ENCODE measurements at places on chromosomes 6 and 20.

DNA sequence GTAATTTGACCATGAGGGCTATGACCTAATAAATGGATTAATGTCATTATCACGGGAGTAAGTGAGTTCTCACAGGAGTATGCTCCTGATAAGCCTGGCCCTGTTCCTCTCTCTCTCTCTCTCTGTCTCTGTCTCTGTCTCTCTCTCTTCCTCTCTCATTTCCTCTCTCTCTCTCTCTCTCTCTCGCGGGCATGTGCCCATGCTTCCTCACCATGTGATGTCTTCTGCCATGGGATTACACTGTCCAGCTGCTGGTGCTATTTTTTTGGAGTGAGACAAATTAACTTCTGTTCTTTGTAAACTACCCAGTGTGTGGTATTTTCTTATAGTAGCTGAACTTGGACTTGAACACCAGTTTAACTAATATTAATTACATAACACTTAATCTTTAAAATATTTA lies 374.3 kb upstream of the GJE1 start:
- no peak for DNase-seq

DNA sequence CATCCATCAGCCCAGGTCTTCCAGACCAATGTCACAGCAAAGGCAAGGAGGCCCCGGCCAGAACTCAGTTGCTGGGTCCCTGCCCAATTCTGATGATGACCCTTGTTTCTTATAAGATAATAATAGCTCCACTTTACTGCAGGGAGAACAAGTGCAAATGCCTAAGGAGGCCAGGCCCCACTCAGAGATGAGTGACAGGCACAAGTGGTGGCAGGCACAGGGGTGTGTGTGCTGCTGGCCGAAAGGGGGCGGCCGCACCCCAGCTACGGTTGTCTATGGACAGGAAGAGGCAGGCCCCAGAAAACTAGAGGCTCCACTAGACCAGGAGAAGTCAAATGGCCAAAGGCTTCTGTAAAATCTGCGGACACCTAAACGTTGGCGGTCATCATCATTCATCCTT lies 28.6 kb downstream of the GNAS-AS1 start:
- no peak for DNase-seq

DNA sequence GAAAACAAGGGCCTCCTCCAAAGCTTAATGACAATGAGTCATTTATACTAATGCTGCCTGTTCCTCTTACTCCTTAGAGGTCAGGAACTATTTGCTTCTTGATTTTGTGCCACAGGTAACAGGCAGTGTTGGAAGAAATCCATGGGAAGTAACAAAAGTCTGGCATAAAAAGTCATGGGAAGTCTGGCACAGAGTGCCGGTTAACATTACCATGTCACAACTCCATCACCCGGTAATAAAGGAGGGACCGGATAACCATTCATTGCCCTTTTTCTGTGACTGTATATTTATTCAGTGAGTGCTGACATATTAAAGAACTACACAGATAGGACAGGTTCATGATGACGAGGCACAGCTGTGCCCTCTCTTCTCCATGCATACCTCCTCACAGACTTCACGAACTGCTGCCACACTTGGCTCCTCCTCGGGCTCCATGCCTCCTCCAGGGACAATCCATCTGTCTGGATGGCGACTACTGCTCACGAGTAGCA lies 50.9 kb downstream of the NUDT3 start:
- DNase-seq, result no peak

DNA sequence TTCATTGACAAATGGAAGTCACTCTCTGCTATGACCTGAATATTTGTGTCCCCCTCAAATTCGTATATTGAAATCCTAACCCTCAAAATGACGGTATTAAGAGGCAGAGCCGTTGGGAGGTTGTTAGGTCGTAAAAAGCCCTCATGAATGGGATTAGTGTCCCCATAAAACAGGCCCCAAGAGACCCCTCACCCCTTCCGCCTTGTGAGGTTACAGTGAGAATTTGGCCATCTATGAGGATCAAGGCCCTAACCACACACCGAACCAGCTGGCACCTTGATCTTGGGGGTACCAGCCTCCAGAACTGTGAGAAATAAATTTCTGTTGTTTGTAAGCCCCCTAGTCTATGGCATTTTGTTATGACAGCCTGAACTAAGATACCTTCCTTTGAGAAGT lies 52.5 kb upstream of the SLC22A16 start:
- DNase-seq, result no peak

DNA sequence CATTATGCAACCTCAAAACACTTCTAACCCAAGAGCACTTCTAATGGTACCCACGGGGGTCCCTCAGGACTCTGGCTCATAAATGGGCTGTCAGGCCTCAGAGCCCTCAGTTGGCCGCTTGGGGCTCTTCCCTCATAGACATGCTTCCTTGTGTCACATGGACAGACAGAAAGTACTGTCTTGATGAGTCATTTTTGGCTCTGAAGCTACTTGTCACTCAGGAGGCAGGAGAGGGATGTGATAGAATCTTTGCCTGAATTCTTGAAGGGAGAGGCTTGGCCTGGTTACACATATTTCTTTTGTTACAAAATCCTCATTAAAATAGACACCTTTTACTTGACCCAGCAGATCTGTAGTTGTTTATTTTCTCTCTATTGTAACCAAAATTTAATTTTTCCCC lies 15.1 kb upstream of the EDN1 start:
- DNase-seq, result no peak

DNA sequence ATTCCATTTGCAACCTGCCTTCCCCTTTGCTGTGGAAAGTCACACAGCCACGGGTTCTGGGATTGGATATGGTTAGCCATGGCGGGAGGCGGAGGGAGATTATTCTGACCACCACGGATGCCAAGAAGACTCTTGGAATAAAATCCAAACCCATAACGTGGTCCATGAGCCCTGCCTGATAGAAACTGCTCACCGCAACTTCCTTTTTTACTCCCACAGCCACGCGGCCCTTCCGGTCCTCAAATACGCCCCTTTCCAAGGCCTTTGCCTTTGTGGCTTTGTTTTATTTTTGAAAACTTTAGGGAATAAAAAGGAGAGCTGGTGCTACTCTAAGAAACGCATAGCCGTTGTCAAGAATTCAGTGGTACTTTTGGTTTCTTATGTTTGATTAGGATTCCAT lies 602.5 kb upstream of the CDH4 start:
- DNase-seq, result no peak

DNA sequence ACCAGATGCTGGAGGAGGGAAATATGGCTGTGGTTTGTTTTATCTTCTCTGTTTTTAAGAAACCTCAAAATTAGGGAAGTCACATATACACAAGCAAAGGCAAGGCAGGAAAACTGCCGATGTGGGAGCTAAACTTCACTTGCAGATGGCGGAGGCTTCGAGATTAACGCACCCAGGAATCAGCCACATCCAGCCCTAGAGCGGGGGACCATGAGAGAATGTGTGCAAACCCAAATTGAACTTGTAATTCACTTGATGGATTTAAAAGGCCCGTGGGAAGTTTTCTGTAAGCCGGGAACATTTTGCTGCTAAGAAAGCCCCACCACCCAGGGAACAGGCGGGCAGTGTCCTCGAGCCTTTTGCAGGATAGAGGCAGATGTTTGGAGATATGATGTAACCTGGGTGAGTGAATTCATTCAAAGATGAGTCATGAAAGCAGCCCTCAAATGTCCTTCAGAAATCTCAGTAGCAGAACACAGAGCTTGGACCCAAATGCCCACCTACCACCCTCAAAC lies 39.9 kb downstream of the PREX1 start:
- DNase-seq, result no peak

DNA sequence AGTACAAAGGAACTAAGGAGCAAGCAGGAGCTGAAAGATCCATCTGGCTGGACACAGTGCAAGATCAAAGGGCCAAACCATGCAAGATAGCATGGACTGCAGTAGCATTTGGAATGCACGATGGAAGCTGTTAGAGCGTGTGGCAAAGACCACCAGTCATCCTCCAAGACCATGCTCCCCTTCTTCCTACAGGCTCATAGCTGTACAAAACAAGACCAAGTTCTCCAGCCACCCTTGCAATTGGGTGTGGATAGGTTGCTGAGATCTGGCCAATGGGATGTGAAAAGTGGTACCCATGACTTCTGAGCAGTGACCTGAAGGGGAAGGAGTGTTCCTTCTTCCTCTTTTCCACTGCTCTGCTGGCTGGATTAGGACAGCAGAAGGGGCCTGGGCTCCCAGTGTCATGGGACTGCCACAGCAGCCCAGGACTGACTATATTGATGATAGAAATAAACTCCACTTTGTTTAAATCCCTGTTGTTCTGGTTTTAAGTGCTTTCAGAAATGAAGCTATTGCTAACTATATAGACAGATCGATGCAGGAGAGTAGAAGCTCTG lies 64.9 kb downstream of the SLC22A23 start:
- DNase-seq, result no peak
